ENCODE measurements at places on chromosomes 5 and 9.

DNA sequence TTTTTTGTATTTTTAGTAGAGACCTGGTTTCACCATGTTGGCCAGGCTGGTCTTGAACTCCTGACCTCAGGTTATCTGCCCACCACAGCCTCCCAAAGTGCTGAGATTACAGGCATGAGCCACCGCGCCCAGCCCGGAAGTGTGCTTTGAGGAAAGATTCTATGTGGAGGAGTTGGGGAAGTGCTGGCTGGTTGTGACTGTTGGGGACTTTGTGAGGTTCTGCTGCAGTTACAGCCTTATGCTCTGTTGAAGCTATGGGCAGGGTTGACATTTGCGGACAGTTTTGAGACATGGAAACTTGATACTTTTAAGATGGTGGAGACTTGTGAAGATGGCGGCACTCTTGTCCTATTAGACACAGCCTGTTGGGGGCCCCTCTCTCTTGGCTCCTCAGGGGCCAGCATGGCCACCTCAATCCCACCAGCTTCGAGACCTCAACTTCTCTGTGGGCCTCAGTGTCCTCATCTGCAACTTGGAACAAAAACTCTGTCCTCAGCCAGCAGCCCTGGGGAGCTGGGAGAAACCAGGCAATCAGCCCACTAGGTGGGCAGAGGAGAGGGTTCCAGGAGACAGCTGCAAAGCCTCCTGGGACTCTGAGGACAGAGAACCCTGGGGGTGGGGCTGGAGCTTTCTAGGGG lies 24.9 kb downstream of the C9orf50 start:
- no peak for DNase-seq

GRCh38 chr5:159424123-159424522 lies 93.8 kb upstream of the IL12B start:
- DNase-seq: no peak

DNA sequence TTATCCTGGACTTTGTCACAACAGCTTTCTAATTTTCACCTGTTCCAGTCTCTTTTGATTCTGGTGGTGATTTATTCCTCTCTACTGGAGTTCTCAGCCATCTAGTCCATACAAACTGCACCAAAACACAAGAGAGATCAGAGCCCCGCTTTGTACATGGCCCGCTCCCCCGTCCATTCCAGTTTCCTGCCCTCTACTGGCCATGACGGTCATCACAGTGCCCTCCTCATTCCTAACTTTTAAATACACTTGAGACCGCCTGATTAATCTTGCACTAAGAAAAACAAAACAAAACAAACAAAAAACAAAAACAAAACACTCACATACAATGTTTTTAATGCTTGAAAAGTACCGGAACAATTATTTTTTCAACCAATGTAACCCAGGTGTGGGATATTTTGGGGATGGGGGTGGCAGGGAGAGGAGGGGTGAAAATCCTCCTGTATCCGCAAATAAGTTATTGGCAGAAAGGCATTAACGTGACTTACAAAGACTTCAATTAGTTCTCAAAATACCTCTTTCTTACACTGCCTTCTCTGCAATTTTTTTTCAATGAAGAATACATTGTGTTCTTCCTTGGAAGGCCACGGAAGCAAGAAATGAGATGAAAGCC lies 84.8 kb upstream of the PAM start:
- no peak for DNase-seq

DNA sequence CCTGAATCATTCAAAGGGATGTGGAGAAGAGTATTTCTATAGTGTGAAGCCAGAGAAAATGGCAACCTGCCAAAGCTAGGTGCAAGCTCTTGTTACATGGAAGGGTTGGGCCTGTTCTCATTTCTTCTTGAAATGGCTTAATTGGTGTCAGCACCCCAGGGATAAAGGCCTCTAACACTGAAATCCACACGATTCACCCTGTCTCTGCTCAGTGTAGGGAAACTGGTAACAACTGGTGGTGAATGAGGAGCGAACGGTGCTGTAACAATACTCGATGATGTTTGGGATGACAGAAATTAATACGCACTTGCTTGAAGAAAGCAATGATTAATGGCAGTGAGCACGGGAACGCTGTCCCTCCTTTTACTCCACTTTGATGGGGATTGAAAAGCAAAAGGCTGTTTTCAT lies 16.2 kb downstream of the PBX3 start:
- DNase-seq: no peak

GRCh38 chr5:56244627-56245026 lies 11.5 kb upstream of the ANKRD55 start:
- no peak for DNase-seq

All from NCI-H526 treated with DMSO at 0.1 percent for 48 hours (cell line).